ENCODE measurements at places on chromosomes 7 and 10.

DNA sequence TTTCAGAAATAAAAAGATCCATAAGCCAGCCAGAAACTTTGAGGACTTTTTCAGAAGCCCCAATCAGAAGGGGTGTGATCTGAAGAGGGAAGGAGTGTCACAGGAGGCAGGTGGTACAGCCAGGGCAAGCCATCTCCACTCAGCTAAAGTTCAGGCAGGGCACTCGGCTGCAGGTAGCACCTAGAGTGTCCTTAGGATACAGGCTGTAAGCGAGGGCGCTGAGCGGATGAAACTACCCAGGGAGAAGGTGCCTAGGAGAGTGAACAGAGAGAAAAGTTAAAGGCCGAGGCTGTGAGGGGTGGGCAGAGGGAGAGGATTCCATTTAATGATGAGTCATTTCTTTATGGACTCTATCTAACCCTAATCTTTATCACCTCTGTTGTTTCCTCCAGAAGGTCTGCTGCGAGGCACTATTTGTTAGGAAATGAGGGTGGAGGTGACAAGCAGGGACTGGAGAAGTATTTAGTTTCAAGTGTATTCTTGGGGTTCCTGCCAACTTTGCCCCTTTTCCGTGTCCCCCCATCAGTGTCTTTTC, 29.8 kb upstream of the ZCCHC24 start:
- no peak for DNase-seq

DNA sequence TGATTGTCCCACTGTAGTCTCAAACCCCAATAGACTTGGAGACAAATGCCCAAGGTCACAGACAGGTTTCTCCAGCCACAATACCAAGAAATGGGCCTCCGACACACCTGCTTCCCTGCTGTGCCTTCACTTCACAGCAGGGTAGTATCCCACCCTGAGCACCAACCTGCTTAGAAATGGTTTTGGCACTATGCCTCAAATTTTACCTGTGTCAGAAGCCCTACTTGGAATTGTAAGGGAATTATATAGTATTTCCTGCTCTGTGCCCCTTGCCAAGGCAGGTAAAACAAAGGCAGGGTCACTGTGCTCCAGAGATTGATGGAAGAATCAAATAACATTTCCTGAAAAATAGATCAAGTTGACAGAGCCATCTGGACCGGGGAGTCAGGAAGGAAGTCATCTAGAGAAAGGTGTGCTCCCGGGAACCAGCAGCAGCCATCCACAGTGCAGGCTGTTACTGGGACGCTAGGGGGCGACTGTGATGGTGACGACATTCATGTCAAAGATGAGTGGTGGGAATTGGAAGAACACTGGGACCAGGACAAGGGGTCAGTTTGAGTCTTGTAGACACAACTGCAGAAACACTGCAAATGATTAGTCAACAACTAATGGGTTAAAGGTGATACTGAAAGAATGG, 117.8 kb upstream of the AKR1E2 start:
- DNase-seq = no peak

- DNase-seq = no peak
Observed at GRCh38 chr10:132946806-132947546, 4.6 kb upstream of the CFAP46 start.

DNA sequence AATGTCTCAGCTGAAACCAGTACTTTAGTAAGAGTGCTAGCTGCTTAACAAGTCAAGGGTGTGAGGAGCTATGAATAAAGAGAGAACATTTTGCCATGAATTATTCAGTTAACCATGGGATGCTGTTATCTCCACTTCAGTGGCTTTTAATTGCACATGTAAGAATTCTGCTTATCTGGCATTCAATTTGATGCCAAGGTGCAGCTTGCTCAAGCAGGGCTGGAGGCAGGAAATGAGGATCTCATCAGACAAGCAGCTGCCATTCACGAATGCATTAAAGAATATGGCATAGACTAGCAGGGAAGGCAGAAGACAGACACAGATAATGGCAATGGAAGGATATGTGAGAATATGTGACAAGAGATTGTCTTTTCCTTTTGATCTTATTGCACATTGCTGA, 697.8 kb downstream of the NRG3 start:
- peak; percentile 21 for DNase-seq

- DNase-seq = no peak
Observed at GRCh38 chr7:20193242-20193777, 23.9 kb downstream of the MACC1 start.

DNA sequence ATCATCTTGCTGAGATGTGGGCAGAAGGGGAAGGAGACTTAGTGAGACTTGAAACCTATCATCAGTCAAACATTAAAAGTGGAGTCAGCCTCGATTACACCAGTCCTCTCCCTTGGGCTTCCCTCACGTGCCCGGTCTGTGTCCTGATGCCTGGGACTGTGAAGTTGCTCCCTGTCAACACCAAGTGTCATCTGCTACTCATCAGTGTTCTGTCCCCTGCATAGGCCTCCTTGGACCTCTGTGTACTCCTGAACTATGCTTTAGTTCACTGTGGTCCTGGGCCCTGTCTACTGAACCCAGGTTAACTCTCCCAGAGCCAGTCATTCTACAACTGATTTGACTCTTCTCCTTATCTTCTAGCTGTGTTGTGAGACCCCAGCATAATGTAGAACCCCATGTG, 506.3 kb downstream of the TYW1 start:
- no peak for DNase-seq

- no peak for DNase-seq
Observed at GRCh38 chr10:113207924-113208323, 257.9 kb downstream of the TCF7L2 start.

- DNase-seq = no peak
Observed at GRCh38 chr7:126702242-126703016, 550.3 kb downstream of the GRM8 start.

- no peak for DNase-seq
Observed at GRCh38 chr10:73424478-73424877, 8.9 kb downstream of the MSS51 start.

- peak; percentile 65 for DNase-seq
Observed at GRCh38 chr7:88218836-88219605, 817 bp downstream of the SRI start.

DNA sequence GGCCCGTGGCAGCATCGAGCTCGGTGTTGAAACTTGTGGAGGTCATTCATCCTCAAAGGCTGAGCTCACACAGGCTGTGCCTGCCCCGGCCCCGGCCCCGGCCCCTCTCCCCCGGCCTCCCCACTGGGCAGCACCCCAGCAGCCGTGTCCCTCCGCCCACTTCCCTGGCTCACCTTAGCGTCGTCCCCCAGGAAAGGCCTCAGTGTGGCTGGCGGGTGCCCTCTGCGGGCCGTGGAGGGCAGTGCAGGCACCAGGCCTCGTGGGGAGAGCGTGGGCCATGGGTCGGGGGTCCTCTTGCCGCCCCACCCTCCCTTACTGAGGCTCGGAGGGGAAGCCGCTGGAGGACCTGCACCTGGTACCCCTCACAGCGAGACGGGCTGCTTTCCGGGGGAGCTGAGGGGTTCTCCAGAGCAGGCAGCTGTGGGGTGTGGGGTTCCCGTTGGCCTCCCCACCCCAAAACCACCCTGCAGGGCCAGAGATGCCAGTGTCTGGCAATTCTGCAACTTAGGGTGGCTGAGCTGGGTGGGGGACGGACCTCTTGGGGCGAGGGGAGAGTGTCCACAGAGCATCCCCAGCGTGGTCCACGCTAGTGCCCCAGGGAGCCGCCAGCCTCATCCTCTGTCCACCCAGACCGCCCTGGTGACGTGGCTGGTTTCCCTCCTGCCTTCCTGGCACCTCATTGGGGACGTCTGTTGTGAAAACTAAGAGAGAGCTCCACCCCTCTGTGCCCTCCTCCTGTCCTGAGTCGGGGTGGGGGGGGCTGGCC, 44.2 kb upstream of the DPYSL4 start:
- peak; percentile 27 for DNase-seq

DNA sequence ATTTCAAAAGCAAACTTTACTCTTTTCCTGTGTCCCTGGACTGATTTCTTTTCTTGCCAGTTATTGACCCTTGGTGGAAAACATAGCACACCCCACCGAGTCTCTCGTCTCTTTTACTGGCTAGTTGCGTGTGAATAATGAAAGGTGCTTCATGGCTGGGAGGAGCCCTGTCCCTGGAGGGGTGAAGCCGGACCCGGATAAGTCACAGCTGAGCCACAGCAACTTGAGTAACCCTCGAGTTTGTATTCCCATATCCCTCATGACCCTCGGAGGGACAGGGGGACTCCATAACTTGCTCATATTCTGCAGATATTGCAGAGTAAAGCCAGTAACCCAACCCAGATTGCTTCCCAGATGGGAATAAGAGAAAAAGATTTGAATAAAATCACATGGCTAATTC, 147.5 kb upstream of the FRMD4A start:
- DNase-seq = no peak

GRCh38 chr7:99893280-99893679, 16.4 kb upstream of the OR2AE1 start:
- no peak for DNase-seq

- DNase-seq = no peak
Observed at GRCh38 chr7:123917878-123918277, 7.2 kb upstream of the SPAM1 start.

GRCh38 chr7:139989366-139990141, 73.2 kb downstream of the PARP12 start:
- DNase-seq = no peak

DNA sequence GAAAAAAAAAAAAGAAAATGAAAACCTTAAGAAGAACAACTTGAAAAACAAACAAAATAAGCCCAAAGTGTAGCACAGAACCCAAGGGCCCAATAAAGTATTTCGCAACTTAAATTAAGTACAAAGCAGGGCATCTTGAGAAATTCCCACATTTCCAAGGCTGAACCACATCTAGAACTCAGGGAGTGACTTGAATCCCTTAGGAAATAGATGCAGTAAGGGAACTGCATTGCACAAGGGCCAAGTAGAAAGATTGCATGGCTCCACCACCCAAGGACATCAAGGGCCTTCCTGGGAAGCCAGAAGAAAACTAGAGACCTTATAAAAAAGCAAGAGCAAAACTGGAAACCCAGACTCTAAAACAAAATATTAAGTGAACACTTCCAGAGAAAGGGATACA, 352.7 kb downstream of the CXCL12 start:
- DNase-seq = no peak

DNA sequence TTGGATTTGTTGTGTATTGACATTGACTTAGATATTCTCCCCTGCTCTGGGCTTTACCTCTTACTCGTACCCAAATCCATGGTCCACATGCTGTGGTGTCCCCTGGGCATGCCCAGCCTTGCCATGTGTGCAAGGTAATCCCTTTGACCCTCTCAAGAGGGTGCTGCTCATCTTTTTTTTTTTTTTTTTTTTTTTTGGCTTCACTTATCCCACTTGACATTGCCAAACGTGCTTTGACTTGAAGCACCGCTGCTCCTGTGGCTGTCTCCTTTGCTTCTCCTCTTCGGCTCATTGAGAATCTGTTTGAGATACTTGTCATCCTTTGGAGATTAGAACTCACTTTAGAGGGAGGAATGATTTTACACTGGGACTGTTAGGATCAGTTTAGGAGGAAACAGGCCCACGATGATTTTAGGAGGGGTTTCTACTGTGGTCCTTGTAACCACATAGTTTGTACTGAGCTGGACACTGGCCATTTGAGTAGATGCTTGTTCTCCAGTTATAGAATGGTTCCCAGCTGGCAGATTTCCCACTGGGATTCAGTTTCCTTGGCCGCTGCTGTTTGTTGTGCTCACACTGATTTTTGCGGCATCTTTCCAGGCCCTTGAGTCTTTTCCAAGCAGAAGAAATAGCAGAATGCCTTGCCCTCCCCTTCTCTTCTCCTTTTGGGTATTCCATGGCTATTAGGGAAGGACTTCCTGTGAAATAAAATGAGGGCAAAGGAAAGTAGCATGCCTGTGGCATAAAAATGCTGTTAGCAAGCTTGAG, 184.8 kb downstream of the AUTS2 start:
- DNase-seq = peak; percentile 44

- DNase-seq = no peak
Observed at GRCh38 chr7:78720066-78720465, 733.4 kb downstream of the MAGI2 start.

- no peak for DNase-seq
Observed at GRCh38 chr10:57098146-57098545, 737.1 kb upstream of the ZWINT start.

DNA sequence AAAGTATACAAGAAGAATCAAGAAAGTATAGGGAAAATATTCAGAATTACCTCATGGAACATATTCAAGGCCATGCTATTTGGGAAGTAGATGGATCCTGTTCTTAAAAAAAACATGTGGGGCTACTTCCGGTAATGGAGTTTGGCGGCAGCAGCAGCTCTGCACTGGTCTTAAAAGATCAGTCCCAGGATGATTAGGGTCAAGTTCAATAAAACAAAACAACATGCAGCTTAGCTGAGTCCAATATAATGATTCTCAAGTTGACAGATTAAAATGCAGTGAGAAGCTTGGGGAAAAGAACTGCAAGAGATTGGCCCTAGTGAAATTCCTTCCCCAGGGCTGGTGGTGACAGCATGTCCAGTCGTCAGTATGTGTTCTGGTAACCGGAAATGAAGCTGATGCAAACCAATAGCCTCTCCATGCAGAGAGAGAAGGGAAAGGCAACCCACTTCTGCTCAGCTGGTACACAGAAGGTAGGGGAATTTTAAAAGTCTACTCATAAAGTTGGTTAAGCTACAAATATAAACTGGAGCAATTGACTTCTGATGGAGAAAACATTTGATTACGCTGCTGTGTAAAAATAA, 305.1 kb upstream of the IMMP2L start:
- no peak for DNase-seq

- no peak for DNase-seq
Observed at GRCh38 chr7:5421714-5422395, 1.8 kb downstream of the TNRC18 start.

DNA sequence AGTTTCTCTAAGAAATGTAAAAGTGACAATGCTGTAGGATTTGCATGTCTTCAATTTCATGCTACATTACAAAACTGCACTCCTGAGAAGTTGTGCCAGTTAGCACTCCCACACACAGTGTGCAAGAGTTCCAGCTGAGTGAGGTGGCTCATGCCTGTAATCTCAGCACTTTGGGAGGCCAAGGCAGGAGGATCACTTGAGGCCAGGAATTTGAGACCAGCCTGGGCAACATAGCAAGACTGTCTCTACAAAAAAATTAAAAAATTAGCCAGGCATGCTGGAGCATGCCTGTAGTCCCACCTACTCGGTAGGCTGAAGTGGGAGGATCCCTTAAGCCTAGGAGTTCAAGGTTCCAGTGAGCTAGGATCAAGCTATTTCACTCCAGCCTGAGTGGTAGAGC, 44.6 kb downstream of the FRA10AC1 start:
- DNase-seq = no peak

- peak; percentile 52 for DNase-seq
Observed at GRCh38 chr7:79664884-79665676, 211.6 kb upstream of the MAGI2 start.

- no peak for DNase-seq
Observed at GRCh38 chr10:16612115-16612980, 90.7 kb upstream of the C1QL3 start.

- no peak for DNase-seq
Observed at GRCh38 chr7:45084901-45085618, 3.7 kb downstream of the NACAD start.

DNA sequence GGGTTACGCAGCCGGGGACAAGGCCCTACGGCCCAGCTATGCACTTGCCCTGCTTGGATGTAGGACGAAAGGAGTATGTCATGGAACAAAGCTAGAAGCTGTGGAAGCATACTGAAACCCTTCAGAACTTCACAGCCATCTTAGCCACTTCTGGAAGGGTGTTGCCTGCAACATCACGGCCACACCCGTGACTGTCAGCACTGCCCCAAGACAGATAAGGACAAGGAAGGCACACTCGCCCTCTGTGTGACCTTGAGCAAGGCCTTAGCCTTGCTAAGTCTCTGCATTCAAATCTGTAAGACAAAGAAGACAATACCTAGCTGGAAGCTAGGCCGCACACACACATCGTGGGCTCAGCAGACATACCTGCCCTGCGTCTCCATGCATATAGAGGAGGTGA, 352.5 kb upstream of the MGMT start:
- DNase-seq = no peak

GRCh38 chr10:5547931-5548660, 23.3 kb downstream of the CALML3 start:
- peak; percentile 36 for DNase-seq

Data from NCI-H345 (cell line).